Islet precursor cell (in vitro differentiated cells): ENCODE measurements at places on chromosomes 7 and 10.

GRCh38 chr7:55427342-55427741 is 62.2 kb downstream of the LANCL2 start:
- no peak for DNase-seq

DNA sequence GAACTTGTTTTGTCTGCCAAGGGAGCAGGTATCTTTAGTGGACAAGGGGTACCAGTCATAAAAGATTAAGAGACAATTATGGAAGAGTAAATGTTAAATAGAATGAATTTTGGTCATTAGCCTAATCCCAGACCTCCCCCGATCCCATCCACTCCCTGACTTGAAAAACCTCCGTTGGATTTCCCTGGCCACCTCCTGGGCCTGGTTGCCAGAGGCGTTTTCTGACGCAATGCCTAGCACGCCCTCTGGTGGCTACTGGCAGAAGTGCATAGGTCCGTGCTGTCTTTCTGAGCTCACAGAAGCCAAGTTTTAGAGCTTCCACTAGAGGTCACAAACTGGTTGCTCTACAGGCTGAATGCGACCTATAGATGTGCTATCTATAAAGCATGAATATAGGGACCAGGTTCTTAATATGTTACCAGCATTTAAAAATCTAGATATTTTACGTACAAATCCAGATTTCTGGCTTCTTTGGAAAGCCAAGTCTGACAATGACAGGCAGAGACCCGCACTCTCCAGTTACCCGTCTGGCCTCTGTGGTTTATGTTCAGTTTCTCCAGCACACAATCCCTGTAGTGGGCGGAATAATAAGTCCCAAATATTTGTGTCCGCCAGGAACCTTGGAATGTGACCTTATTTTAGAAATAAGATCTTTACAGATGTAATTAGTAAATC is 39.8 kb downstream of the SPOCK2 start:
- peak; percentile 95 for DNase-seq

GRCh38 chr7:26385240-26385639 is 93.6 kb downstream of the SNX10 start:
- DNase-seq, result no peak

GRCh38 chr7:143437578-143437977 is 5.7 kb upstream of the TAS2R60 start:
- DNase-seq, result no peak

DNA sequence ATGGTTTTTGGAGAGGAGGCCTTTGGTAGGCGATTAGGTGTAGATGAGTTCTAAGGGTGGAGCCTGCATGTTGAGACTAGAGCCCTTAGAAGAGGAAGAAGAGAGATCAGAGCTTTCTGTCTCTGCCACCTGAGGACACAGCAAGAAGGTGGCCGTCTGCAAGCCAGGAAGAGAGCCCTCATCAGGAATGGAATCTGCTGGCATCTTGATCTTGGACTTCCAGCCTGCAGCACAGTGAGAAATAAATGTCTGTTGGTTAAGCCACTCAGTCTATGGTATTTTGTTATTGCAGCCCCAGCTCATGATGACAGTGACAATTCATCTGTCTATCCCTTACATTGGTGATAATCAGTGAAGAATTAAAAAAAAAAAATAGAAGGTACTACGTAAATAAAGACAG is 335.2 kb downstream of the PRPF18 start:
- DNase-seq, result no peak

DNA sequence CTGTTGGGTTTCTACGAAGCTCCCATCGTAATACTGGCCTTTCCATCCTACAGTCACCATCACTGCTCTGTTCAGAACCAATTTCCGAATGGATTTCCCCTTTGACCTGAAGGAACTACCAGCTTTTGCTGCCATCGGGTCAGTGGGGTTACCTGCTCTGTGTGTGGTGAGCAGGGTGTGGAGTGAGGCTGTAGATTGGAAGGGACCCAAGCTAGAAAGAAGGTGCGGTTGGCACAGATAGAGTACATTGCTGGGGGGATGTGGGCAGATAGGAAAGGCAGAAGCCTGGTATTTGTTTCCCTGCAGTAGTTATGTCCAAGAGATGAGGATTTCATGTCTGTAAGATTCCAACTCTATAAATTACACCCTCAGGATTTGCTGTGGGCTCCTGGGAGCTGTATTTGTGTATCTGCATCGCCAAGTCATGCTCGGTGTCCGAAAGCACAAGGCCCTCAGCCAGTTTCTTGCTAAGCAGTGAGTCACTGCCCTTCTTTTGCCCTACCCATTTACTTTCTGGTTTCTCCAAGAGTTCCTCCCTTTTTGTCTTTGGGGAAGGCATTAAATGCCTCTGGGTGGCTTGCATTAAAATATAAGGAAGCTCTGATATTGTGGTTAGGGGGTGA is 15.4 kb downstream of the CLCN1 start:
- peak; percentile 36 for DNase-seq

DNA sequence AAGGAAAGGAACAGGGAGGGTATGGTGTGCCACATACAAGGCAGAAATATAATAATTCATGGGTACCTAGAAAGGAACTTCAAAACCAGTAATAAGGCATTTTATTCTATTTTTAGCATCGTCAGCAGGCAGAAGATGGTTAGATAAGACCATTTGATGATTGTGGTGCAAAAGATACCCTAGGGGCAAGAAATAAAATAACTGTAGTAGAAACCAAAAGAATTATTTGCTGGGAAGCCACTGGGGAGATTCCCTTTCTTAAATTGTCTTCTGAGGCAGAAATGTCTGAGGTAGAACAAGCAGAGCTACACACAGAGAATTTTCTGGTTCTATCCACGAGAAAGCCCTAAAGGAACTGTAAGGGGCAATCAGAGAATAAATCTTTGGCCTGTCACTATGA is 64.3 kb upstream of the PCGF5 start:
- DNase-seq, result no peak
